ENCODE measurements at places on chromosomes 4 and X.
A peak's percentile ranks its signal among the peaks of the same experiment; 100 is the strongest.

GRCh38 chr4:129014566-129015509 lies 78.5 kb downstream of the SCLT1 start:
- DNase-seq = peak; percentile 3

DNA sequence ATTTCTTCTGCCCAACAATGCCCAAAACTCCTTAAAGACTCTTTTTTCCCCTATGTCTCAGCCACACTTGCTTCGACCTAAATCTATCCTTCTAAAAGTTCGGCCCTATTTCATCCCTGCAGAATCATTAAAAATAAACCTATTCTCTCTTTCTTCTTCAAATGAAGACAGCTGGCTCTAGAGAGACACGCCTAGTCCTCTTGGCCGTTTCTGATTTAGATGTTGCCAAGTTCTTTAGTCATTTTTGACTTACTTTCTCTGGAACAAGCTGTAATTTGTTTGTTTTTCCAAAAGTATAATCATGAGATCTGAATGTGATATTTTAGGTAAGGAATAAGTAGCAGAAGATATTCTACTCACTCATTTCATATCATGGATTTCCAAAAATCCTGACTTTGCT lies 211.6 kb downstream of the CENPC start:
- DNase-seq = no peak

DNA sequence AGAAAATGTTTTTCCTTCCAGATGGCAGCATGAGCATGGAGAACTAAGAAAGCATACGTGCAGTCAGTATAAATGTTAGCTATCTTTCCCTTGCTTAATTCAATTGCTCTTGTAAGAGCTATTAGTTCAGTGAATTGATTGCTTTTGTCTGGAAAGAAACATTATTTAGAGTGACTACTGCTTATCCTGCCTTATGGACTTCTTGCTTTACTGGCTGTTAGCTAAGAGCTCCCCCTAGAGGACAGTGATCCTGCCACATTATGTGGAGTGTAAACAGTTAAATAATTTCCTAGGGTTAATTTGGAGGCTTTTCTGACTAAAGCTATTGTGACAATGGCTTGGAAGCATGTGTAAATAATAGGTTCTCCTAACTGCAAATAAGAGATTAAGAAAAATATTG lies 1402.4 kb downstream of the FAM133A start:
- peak; percentile 52 for DNase-seq

- no peak for DNase-seq
Observed at GRCh38 chr4:108036213-108036612, 46.5 kb downstream of the HADH start.

- no peak for DNase-seq
Observed at GRCh38 chrX:551306-551705, 79.3 kb upstream of the SHOX start.

Data from M059J (cell line).